ENCODE measurements at places on chromosomes 4 and X.

- DNase-seq = no peak
Measured at GRCh38 chr4:71136071-71136470, 142.6 kb downstream of the DCK start.

DNA sequence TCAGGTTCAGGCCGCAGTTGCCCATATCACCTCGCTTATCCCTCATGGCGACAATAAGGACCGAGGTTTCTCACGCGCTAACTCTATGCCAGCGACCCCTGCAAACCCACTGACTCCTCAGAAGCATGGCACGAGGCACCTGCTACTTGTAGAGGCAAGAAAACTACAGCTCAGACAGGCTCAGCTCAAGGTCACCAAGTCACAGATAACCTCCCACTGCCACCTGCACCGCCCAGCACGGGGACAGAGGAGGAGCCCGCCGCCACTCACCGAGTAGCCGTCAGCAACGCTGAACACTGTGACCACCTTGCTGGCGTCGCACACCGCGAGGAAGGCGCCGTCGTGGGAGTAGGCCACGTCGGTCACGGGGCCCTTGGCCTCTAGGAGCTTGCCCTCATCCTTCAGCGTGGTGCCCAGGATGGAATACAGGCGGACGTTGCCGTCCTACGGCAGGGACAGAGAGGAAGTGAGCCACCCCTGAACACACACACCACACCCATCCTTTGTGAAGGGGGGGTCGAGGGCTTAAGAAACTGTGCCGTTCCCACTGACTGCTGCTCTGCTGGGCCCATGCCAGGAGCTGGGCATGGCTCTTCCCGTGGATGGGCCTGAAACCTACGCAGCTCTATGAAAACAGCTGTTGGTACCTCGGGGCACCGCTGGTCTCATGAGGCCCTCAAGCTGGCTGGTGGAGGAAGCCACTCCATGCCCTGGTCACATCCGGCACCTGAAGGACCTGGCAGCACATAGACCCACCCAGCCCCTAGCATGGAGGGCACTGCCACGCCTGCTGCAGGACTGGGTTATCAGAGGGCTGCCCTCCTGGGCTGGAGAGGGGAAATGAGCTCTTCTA, 38.9 kb downstream of the WDR1 start:
- DNase-seq = no peak

- DNase-seq = no peak
Measured at GRCh38 chrX:102651242-102652011, at the start of gene GPRASP1. Gene GPRASP1, plus strand, starts transcription at chrX:102651483. Its CDS starts 2,431 bp downstream, at chrX:102653914.

- DNase-seq = no peak
Measured at GRCh38 chr4:89284828-89285227, 22.8 kb downstream of the GPRIN3 start.

- DNase-seq = no peak
Measured at GRCh38 chr4:7485096-7485495, 50.4 kb upstream of the PSAPL1 start.

DNA sequence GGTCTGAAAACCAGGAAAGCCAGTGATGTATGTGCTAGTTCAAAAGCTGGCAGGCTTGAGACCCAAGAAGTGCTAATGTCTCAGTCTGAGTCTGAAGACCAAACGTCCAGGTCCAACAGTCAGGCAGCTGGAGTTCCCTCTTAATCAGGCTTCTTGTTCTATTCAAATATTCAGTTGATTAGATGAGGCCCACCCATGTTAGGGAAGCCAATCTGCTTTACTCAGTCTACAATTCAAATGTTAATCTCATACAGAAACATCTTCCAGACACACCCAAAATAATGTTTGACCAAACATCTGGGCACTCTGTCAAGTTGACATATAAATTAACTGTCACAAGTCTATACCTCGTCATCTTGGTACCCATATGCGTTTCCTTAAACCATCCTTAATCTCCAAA, 72.4 kb upstream of the IL2 start:
- no peak for DNase-seq

GRCh38 chr4:78520808-78521226, 30.8 kb upstream of the ANXA3 start:
- no peak for DNase-seq

GRCh38 chr4:2076908-2077536, 17.9 kb downstream of the NAT8L start:
- no peak for DNase-seq

DNA sequence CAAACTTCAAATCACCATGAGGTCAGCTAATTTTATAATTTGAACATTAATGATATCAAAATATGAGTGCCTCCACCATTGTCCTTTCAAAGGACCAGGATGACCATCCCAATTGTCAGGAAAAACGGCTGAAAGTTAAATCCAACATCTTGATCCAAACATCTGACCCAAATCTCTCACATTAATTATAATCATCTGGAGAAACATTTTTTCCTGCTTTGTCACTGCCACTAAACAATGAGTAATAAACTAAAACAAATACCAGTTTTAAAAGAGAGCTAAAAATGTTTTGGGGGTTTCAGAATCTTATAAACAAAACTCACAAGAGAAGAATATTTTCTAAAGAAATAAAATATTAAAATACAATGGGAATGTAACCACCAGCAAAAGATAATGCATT, 45.7 kb upstream of the NDST4 start:
- DNase-seq = no peak

DNA sequence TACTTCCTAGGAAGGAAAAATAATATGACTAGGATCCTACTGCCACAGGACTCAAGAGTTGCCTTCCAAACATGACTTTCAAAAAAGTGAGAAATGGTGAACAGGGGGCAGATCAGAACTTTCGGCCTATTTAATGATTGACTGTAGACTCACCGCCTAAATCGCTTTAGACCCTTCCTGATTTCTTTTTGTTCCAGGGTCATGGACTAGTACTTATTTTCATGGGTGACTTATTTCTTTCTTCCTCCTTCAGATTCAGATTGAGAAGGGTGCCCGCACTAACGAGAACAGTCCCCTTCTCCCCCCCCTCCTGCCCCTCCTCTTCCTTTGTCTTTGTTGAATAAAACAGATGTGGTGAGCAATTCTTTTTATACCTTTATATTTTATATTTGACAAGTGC, 48.0 kb upstream of the KLHL8 start:
- DNase-seq = no peak

DNA sequence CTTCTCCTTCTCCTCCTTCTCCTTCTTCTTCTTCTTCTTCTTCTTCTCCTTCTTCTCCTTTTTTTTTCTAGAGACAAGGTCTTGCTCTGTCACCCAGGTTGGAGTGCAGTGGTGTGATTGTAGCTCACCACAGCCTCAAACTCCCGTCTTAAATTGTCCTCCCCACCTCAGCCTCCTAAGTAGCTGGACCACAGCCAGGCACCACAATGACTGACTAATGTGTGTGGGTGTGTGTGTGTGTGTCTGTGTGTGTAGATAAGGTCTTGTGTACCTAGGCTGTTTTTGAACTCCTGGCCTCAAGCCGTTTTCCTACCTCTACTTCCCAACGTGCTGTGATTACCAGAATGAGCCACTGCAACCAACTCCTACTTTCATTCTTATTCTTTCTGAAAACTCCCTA, 390.9 kb downstream of the ADAM29 start:
- DNase-seq = no peak

- no peak for DNase-seq
Measured at GRCh38 chr4:11039634-11040131, 355.1 kb upstream of the CLNK start.

DNA sequence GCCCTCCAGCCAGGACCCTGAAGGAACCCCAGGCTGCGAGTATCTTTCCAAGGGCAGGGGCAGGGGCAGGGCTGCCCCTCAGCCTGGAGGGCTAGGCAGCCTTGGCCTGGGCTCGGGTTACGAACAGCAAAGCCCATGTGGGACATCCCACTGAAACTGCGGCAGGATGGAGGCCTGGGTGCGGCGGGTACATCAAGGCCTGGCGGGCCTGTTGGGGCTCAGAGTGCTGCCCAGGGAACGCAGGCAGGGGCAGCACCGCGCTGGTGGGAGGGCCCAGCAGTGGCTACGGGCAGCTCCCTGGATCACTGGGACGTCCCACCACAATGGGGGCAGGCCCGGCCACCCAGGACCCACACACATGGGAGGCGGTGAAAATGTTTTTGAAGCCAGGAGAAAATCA, 10.9 kb downstream of the NAT8L start:
- no peak for DNase-seq

DNA sequence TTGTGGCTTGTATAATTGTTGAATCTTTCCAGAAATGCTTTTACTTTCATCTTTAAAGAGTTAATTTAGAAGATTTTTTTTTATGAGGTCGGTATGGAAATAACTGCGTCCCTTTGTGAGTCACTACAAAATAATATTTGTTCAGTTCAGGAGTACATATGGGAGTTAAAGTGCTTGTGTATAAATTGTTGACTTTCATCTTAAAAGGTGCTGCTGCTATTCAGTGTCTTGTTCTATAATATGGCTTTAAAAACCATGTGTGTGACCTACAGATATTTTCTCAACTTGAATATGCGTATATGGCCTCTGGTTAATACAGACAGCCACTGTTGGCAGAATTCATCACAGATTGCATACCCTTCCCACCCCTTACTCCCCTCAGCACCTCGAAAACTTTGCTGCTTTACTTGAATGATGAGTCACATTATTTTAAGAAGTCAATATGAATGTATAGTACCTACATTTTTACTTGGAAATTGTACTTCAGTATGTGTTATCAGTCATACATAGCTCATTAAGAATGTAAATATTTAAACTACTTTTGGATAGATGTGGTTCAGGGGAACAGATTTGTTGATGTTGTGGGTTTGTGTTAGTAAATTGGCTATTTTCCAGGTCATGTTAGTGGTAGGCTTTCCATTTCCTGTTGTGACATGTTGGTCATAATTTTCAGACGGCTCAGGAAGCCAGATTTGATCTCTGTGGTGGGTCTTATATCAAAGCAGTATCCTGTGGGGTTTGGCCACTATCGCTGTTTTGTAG, 1.5 kb downstream of the CLCN3 start:
- no peak for DNase-seq

- no peak for DNase-seq
Measured at GRCh38 chr4:84159762-84160161, 339.3 kb downstream of the NKX6-1 start.

DNA sequence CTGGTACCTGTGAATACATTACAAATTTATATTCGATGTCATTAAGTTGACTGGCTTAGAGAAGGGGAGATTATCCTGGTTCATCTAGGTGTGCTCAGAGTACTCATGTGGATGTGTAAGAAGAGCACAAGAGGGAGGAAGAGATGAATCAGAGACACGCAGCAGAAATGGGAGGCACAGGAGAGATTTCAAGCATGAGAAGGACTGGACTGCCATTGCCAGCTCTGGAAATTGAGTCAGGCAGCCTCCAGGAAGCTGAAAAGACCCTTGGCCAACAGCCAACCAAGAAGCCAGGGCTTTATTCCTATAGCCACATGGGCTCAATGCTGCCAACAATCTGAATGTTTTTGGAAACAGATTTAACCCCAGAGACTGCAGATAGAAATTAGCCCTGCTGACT, 1390.0 kb downstream of the STIM2 start:
- no peak for DNase-seq

DNA sequence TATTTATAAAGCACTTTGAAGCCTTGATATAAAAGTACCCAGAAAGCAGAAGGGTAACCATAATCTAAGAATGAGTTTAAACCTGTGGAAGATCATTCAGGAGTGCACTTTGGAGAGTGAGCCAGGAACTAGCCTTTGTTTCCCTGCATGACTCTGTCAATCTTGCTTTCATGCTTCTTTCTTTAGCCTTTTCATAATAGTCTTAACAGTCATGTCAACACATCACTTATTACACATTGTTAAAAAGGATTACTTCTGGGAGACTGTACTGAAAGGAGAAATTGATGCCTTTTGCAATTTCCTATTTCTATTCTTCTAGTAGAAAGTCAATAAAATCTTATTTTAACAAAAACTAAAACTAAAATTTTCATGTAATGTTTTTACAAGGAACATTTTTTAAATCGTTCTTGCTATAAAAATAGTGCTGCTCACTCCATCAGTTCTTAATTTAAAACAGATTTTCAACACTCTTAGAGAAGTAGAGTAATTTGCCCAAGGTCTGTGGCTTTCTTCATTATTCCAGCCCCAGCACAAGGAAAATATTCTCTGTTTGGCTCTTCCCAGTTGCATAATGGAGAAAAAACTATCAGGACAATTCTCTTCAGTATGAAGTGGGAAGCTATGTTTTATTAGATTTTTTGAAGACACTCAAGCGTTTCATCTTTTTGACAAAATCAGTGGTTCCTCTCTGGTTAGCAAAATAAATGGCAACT, 35.4 kb upstream of the SPP1 start:
- no peak for DNase-seq

DNA sequence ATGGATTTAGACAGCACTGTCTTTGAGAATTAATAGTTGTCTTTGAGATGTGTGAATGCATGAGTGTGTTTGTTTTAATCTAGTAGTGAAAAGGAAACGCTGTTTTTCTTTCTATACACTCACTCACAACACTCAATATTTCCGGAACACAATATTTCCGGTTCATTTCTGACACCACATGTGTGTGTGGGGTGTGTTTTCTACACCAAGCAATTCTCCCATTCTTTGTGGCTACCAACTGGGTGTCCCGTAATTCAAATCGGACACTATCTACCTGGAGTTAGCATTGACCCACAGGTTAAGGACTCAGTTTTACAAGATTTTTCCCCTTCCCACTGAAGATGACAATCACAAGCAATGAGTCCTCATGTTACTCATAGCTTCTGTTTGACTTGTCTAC, 113.9 kb downstream of the SNCA start:
- no peak for DNase-seq

DNA sequence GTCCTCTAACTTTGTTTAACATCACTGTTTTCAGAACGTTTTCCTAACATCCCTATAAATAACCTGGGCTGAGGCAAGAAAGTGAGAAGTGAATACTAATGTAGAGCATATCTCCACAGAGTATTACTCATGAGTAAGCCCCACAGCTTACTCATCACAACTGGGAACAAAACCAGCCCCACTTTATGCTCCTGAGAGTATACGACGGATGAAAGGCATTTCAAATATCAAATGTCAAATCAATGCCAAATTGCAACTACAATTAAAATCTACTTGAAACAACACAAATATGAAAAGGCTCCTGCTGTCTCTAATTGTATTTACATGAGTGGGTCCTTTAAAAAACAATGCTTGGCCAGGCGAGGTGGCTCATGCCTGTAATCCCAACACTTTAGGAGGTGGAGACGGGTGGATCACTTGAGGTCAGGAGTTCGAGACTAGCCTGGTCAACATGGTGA, 41.2 kb downstream of the SH3RF1 start:
- DNase-seq = no peak

GRCh38 chr4:57865264-57865663, 755.1 kb upstream of the IGFBP7 start:
- no peak for DNase-seq

- DNase-seq = no peak
Measured at GRCh38 chr4:158219623-158220022, 9.3 kb downstream of the TMEM144 start.

DNA sequence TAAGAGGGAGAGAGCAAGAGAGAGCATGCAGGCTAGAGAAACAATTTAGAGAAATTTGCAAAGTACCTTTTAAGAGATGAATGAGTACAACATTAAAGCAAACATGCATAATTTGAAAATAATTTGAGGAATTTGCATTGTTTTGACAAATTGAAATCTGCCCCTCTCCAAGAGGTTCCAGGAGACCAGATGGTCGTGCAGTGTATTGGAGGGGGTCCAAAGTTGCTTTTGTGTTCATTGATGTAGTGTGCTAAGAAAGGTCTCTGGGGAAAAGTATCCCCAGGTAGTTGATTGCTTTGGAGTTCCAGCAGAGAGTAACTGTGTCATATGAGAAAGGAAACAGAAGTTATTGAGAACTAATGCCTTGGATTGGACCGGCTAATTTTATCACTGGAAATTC, 635.0 kb upstream of the TENM3 start:
- DNase-seq = no peak

GRCh38 chr4:57159866-57160265, 49.7 kb upstream of the IGFBP7 start:
- DNase-seq = no peak
